ENCODE measurements at places on chromosomes 6 and 20.

- DNase-seq: no peak
These were observed 282.7 kb downstream of the PLCB1 start for GRCh38 chr20:8414586-8415274.

DNA sequence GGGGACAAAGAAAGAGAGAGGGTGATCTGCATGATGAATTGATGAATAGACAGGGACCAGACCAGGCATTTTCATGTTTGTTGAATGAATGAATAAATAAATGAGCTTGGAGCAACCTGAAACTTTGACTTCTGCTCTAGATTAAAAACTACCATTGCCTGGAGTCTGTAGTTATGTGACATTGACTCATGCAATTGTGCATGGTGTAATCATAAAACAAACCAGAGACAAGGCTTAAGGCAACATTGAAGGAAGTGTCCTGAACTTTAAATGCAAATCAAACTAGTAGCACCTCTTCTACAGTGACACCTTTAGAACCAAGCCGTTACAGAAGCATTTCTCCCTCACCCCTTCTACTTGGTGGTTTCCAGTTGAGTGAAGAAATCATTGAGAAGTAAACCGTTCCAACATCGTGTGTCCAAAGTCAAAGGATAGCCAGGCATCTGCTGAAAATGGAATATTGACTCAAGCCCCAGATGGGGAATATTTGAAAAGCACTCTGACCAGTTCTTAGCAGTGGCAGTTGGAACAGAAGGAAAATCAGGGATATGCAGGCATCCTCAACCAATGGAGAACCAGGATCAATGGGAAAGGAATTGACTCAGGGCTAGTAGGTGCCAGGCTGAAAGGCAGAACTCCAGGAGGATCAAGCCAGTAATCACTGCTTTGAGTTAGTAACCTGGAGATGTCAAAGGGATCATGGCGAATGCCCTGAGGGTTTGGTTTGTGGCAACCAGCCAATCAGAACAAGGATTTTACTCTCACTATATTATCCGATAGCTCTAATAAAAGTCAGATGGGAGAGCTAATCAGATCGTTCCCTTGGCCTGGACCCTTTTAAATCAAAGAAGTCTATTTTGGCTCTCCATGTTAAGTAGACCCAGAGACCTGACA is 171.2 kb upstream of the TSHZ2 start:
- DNase-seq: no peak

DNA sequence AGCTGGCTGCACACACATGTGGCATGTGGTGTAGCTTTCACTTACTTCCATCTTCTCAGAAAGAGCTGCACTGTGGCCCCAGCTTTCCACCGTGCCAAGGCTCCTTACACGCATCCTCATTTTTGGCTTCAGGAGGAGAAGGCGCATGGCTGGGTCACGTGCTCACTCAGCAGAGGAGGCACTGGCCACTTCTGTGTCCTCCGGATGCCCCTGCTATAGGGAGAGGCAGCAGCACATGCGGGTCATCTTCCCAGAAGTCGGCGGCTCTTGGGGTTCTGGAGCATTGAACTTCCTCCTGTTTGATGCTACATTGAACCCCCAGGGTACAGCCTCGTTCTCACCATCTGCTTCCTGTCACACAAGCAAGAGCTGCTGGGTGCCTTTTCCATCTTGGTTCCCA is 111.3 kb downstream of the FAM120B start:
- no peak for DNase-seq

GRCh38 chr6:22069306-22069800 is 227.5 kb downstream of the PRL start:
- DNase-seq: no peak

DNA sequence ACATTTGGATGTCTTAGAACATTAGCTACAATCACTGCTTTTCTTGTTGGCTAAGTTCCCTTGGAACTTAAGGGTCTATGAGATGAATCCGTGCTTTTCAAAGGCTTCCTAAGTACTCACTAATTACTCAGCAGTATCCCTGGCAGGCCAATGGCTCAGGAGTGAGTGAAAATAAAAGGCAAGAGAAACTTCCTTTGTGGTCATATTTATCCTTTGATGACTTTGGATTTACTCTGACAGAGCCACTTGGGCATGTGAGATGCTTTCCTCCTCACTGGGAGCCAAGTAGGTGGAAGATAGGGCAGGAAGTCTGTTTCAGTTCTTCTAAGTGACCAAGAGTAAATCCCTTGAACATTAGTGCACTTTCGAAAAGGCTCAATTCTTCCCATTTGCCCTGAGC is 224.3 kb upstream of the FOXA2 start:
- DNase-seq: no peak

DNA sequence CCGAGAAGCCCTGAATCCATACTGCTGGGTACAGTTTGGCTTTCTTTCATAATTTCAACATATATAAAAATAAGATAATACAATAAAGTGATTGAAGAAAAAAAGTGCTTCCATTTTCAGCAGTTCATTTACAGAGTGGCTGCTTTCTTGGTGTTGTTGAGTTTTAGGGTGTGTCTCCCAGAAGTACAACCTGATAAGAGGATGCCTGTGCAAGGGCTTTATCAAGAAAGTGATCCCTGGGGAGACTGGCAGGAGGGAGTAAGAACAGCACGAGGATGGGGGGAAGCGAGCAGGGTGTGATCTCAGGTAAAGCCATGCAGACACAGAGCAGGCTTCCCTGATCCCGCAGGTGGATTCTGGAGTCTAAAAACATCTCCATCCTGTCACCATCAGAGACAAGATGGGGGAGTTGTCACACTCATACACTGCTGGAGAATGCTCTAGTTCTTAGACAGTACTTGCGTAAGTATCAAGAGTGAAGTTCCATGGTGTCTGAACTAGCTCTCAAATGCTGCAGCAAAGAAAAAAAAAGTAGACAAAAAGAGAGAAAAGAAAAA is 395.9 kb downstream of the CDH26 start:
- DNase-seq: no peak

DNA sequence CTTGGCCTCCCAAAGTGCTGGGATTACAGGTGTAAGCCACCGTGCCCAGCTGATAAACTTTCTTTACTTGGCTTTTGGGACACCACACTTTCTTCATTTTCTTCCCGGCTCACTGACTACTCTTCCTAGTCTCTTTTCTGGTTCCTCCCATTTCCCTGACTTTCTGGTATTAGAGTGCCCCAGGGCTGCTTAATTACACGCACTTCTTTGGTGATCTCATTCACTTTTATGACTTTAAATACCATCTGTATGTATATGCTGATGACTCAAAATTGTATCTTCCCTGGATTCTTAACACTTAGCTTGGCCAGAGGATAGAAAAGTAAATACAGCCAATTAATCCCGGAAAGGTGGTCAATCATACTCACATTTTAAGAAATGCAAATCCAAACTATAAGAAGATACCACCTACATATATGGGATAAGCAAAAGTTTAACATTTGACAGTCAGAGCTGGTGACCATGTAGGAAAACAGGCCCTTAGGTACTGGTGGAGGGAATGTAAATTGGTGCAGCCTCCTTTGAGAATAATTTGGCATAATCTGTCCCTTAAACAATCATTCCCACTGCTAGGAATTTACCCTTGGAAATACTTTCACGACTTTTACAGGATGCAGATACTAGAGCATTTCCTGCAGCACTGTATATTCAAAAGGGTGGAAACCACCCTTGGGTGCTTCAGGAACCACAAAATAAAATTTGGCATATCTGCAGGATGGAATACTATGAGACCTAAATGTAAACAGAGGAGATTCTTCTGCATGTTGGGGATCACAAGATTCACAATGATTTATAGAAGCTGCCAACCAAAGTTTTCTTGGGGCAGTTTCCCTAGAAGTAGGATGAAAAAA is 9.4 kb upstream of the NANP start:
- DNase-seq: no peak

DNA sequence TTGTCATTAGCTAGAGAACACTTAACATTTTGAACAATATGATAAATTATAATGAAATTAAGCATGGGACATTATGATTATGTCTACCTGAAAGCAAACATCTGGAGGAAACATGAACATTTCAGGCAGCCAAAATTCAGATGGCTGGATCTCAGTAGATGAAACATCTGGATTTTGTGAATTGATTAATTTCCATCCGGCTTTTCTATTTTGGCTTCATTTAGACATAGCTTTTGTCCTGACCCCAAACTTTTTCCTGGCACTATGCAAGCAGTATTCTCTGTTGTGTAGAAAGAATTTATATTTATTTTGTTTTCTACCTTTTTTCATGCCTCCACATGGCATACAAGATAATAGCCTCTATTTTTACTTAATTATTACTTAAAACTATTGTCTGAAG is 186.3 kb downstream of the OGFRL1 start:
- no peak for DNase-seq

GRCh38 chr20:63379296-63379695 is 18.1 kb upstream of the CHRNA4 start:
- no peak for DNase-seq

- no peak for DNase-seq
These were observed 9.9 kb upstream of the ULBP3 start for GRCh38 chr6:150078788-150079187.

- peak; percentile 54 for DNase-seq
These were observed 14.7 kb upstream of the TRIM26 start for GRCh38 chr6:30227763-30228487.

DNA sequence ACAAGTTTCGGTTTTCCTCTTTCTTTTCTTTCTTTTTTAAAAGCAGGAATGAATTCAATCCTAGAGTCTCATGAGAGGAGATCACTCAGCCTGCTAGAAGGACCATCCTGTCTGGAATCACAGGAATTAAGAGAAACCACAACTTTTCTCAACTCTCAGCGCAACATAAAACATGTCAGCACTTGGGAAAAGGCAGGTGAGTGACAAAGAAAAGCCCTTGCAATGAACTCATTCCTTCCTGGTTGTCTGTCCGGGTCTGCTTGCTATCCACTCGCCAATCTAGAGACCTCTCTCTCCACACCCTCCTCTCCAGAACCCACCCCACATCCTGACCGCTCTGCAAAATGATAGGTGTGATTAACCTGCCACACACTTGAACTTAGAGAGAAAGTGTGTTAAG is 253.8 kb downstream of the LY86 start:
- DNase-seq: no peak

GRCh38 chr20:50868509-50869495 is 62.4 kb downstream of the ADNP start:
- no peak for DNase-seq

DNA sequence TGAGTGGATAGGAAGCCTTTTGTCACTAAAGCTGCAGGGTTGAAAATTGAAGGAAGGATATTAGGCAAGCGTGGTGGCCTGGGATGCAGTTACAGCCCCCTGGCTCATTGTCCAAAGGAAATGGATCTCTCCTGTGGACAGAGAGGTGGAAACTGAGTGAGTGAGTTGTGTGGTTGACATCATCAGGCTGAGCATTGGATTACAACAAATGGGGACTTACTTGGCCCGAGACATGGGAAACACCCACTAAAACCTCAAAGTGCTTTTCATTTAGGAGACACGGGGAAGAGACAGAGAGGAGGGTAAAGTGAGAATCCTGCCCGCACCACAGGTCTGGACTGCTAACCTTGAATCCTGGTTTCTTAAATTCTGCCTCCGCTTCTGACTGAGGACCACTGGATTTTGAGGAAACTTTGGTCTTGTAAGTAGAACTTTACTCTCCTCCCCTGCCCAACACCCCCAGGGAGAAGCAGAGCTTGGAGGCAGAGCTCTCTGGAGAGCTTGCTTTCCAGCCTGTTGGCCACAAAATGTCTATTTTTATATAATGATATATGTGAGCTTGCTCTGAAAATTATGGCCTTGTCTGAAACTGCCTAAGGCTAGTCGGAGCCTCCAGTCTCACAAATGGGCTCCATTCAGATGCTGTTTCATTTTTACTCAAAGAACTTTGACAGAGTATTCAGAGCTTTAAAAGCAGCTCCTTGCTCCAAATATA is at the start of gene PKIG:
Gene PKIG (plus strand): TSS at position 269 of the 715 bp plus-strand sequence. CDS start 31,978 bp downstream, outside the sequence.
- DNase-seq: no peak

DNA sequence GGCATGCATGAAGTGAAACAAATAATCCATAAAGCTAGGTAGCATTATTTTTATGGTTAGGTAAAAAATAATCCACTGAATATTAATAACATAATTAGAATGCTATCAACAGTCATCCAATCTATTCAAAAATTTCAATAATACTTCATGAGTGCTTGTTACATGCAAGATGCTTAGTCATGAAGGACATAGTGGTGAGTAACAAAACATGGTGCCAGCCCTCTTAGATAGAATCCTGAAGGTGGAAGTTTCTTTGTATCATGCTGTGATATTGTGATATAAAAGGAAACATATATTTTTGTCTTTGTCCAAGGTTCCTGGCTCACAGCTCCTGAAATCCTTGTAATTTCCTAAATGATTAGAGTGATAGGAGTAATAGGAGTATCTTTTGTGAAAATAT is 14.9 kb downstream of the RCAN2 start:
- no peak for DNase-seq

- no peak for DNase-seq
These were observed 138.8 kb downstream of the EDN3 start for GRCh38 chr20:59439243-59439642.

- DNase-seq: no peak
These were observed 29.8 kb downstream of the ANKEF1 start for GRCh38 chr20:10064611-10065010.

GRCh38 chr6:158764183-158764849 is 54.9 kb downstream of the EZR start:
- DNase-seq: peak; percentile 43

GRCh38 chr6:52152711-52153160 is 33.4 kb upstream of the IL17A start:
- DNase-seq: no peak

DNA sequence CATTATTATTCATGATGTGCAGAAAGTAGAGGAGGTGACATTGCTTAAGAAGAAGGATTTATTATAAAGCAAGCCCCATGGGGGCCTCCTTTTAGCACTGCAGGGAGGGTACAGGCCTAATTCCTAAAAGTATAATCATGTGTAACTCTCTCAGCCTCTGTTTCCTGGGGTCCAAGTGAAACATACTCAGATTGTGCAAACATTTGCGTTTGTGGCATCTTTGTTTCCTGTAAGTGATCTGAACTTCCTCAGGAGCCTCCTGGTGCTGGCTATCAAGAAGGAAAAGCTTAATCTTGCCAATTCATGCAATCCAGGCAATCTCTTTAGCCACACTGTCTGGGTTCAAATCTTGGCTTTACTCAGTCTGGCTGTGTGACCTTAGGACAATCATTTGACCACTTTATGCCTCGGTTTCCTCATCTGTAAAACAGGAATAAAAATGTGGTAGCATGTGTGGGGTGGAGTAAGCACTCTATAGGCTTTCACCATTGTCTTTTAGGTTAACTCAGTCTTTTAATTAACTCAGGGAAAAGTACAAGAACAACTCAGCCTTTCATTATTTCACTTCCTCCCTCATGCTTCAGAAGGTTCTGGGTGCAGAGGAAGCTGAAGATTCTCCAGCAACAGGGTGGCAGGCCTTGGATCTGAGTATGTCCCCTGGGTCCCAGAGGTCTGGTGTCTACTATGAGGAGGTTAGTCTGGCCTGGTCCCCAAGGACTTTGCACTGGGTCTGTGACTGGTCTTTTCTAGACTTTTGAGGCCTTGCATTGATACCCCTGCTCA is 831 bp upstream of the SIRPB2 start:
- no peak for DNase-seq

GRCh38 chr6:139640448-139640847 is 266.0 kb upstream of the CITED2 start:
- DNase-seq: no peak
